ENCODE measurements at places on chromosomes 4 and X.

DNA sequence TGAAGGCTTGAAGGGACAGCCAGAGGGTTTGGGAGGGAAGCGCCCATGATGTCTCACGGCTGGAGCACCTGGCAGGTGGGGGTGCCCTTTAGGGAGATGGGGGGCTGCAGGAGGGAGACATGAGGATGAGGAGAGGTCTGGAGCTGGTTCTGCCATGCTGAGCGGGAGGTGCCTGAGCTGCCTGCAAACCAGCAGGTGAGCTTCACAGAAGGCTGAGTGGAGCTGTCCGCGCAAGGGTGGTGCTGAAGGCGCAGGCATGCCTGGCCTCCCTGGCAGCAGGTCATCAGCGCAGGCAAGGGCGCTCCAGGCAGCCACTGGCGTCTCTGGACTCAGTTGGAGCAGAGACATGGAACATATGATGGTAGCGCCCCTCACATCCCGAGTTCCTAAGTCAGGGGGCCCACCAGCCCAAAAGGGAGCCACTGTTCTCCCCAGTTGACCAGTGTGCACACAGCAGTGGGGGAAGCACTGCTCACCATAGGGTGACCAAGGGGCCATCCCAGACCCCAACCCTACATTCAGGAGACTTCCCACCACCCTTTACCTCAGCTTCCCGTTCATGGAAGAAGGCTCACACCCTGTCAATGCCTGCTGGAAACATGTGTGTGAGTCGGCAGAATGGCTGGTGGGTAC, 25.8 kb downstream of the ADRA2C start:
- DNase-seq: no peak

- no peak for DNase-seq
These were observed 170.7 kb upstream of the ZCCHC13 start for GRCh38 chrX:74133156-74133796.

DNA sequence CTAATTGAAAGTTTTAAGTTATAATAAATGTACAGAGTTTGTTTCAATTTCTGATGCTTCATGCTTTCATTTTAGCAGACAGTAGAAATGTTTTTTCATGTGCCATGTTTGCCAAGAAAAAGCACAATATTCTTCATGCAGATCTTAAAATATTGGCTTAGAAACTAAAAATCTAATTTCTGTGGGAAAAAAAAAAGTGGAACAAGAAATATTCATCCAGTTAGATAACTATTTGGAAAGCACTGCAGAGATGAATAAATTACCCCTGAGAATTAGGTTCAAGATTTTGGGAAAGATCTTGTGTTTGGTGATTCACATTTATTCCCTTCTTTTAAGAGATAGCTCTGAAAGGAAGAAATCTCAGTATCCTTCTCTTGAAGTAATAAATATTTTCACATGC, 912.5 kb downstream of the C4orf33 start:
- no peak for DNase-seq

DNA sequence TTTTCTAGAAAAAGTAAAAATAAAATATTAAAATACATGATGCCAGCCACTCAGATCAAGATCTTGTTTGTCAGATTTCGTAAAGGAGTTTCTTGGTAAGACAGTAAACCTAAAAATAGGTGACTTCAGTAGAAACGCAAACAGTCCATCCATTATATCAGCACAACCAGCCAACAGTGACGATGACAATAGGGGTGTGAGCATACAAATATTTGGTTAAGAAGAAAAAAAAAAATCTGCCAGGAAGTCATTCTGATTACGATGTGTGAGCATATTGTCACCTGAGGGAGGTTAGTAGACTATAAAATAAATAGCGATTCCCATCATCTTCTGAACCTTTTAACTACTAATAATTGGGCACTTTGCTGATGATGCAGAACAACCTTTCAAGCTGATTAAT, 37.6 kb downstream of the SLC7A11 start:
- DNase-seq: no peak

DNA sequence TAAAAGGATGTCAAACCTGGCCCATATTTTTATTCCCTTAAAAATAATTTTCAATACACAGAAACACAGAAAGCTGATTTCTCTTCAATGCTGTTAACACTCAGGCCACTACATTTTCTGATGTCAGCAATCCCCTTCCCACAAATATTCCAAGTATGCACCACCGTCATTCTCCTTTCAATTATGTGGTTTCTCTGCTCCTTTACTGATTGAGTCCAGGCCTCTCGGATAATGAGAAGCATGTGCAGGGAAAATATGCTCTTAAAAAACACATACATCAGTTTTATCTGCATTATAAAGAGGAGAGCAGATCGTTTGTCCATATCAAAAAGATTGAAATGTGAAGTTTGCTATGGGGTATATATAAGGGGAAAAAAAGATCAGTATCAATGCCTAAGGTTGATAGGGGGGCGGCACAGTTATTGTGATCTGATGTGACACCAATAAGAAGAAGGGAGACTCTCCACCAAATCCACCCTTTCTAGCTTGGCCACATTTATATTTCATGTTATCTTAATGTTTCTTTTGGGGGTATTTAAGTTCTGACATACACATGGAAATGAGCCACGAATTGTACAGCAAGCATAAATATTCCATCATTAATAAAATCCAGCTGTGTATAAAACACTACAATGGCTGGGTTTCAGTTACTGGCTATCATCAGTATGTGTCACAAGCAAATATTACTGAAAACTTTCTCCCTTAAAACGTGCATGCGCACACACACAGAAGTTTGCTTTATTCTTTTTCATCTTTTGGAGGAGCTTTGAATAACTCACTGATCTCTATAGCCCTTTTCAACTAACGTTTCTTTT, 6.4 kb downstream of the AMOT start:
- no peak for DNase-seq

GRCh38 chr4:40227284-40227683, 30.5 kb downstream of the RHOH start:
- DNase-seq: no peak

Measured in cortex of kidney (tissue), 1 donor.